Activated T-cell treated with anti-CD3 and anti-CD28 coated beads, Interleukin-2, amount 50 U/mL, for 72 hours (primary cell): ENCODE measurements at places on chromosomes 4 and X.

DNA sequence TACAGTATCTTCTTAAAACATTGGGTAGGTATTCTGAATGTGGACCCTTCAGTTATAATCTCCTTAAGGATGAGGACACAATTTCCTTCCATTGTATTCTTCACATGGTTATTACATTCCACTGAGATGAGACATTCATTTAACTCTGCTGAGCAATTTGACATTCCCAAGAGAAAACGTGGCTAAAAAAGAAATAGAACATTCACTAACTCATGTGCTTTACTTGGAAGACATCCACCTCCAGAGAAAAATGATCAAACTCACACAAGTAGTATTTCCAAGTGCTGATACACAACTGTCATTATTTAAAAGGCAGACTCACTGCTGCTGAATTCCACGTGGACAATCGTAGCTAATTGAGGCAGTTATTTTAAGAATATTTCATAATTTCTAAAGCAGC is 227.9 kb upstream of the ANKRD50 start:
- no peak overlapping the region for H3K4me3 ChIP-seq
- DNase-seq, result no peak
- H3K4me1 ChIP-seq, result no peaks in the 10 kb centered on the region
- no peaks in the 10 kb centered on the region for H3K27me3 ChIP-seq

DNA sequence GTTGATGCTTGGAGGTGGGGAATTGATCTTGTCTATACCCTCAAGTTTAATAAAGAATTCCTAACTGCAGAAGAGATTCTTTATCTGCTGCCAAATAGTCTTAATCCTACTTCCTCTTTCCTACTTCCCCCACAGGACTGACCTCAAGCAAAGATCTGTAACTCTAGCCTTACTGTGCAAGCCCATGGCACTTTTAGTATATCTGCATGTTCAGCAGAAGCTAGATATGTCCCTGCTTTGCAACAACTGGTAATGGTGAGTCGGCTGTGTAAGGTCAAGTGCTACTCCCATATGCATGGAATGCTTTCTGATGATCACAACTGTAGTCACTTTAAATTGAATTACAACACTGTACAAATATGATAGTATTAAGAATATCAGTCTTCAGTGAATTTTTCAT is 26.3 kb upstream of the PDS5A start:
- no peaks in the 10 kb centered on the region for H3K27me3 ChIP-seq
- H3K4me3 ChIP-seq, result no peak overlapping the region
- DNase-seq, result no peak
- H3K4me1 ChIP-seq, result no peaks in the 10 kb centered on the region
- H3K27ac ChIP-seq, result no peak overlapping the region

- DNase-seq, result no peak
- H3K27ac ChIP-seq, result no peak overlapping the region
- no peaks in the 10 kb centered on the region for H3K4me1 ChIP-seq
- no peaks in the 10 kb centered on the region for H3K27me3 ChIP-seq
- no peak overlapping the region for H3K4me3 ChIP-seq
Measured at GRCh38 chr4:25818876-25819275, 43.9 kb downstream of the SEL1L3 start.

- H3K27me3 ChIP-seq, result no peaks in the 10 kb centered on the region
- no peak for DNase-seq
- H3K4me3 ChIP-seq, result no peak overlapping the region
- H3K4me1 ChIP-seq, result no peaks in the 10 kb centered on the region
- no peaks in the 10 kb centered on the region for H3K36me3 ChIP-seq
Measured at GRCh38 chr4:71232056-71232430, 106.8 kb upstream of the SLC4A4 start.

GRCh38 chrX:46587158-46587557 is 13.6 kb downstream of the CHST7 start:
- peaks cover 35% of the 10 kb centered on the region for H3K4me1 ChIP-seq
- H3K4me3 ChIP-seq, result peak overlapping the region; percentile 71
- H3K27me3 ChIP-seq, result peaks cover 6% of the 10 kb centered on the region
- DNase-seq, result peak; percentile 15

GRCh38 chrX:40006106-40007017 is 91.4 kb downstream of the BCOR start:
- no peak overlapping the region for H3K27ac ChIP-seq
- H3K36me3 ChIP-seq, result peaks cover 6% of the 10 kb centered on the region
- peak overlapping the region; percentile 65 for H3K4me3 ChIP-seq
- peaks cover 60% of the 10 kb centered on the region for H3K27me3 ChIP-seq
- peaks cover 34% of the 10 kb centered on the region for H3K4me1 ChIP-seq

DNA sequence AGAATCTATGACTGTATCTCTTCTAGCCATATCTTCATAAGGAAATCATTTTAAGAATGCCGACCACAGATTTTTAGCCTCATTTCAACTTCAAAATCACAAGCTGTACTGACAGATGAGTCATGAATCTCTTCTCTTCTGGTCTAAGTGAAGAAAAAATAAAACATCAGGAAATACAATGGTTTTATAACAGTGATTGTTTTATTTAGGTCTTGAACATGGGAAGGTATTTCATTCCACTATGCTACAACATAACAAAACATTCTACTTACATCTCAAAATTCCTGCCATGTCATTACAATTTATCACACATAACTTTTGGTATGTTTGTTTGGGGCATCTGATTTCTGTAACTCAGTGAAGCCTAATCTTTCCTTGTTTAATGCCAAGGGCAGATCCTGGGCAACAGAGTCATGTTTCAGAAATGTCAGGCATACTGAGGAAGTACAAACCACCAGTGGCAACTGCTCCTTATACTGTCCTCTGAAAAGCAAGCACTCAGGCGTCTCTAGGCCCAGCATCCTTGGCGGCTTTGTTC is 325.0 kb downstream of the PDHA2 start:
- H3K27me3 ChIP-seq, result no peaks in the 10 kb centered on the region
- no peak for DNase-seq
- H3K27ac ChIP-seq, result no peak overlapping the region
- no peaks in the 10 kb centered on the region for H3K4me1 ChIP-seq
- H3K36me3 ChIP-seq, result no peaks in the 10 kb centered on the region
- H3K4me3 ChIP-seq, result no peak overlapping the region

- no peak for DNase-seq
- H3K4me1 ChIP-seq, result no peaks in the 10 kb centered on the region
Measured at GRCh38 chrX:130543603-130544325, 142.0 kb downstream of the RBMX2 start.

DNA sequence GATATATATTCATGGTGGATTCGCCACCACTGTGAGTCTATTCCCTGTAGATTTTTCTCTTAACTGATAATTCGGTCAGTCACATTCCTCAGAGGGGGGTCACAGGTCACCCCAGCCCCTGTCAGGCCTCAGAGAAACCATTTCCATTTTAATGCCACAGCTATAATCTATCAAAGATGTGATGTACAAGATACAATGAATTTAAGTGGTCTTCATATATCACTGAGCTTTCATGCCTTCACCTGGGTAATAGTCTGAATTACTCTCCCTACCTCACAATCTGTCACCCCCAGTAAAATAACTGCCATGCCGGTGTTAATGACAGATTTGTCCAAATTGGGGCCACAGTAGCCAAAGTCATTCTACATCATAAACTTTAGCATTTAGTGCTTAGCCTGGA is 64.7 kb downstream of the NKX6-1 start:
- H3K4me3 ChIP-seq, result no peak overlapping the region
- peaks cover 6% of the 10 kb centered on the region for H3K27me3 ChIP-seq

- H3K27ac ChIP-seq, result no peak overlapping the region
- DNase-seq, result peak; percentile 12
- H3K27me3 ChIP-seq, result peaks cover 92% of the 10 kb centered on the region
- H3K36me3 ChIP-seq, result peaks cover 7% of the 10 kb centered on the region
- H3K4me1 ChIP-seq, result peaks cover 50% of the 10 kb centered on the region
Measured at GRCh38 chr4:112511093-112511802, 4.7 kb downstream of the NEUROG2 start.

GRCh38 chrX:130805903-130806302 is 97.1 kb downstream of the ENOX2 start:
- no peak overlapping the region for H3K27ac ChIP-seq
- no peaks in the 10 kb centered on the region for H3K27me3 ChIP-seq
- H3K36me3 ChIP-seq, result no peaks in the 10 kb centered on the region
- no peaks in the 10 kb centered on the region for H3K4me1 ChIP-seq
- no peak overlapping the region for H3K4me3 ChIP-seq
- DNase-seq, result no peak

GRCh38 chr4:97912156-97912555 is 231.1 kb downstream of the STPG2 start:
- no peaks in the 10 kb centered on the region for H3K4me1 ChIP-seq
- no peak overlapping the region for H3K27ac ChIP-seq
- no peaks in the 10 kb centered on the region for H3K36me3 ChIP-seq

- H3K4me3 ChIP-seq, result no peak overlapping the region
- H3K27me3 ChIP-seq, result no peaks in the 10 kb centered on the region
- H3K4me1 ChIP-seq, result no peaks in the 10 kb centered on the region
- H3K27ac ChIP-seq, result no peak overlapping the region
Measured at GRCh38 chr4:120498678-120499077, 423.8 kb downstream of the PRDM5 start.

GRCh38 chrX:50536955-50537354 is 66.3 kb upstream of the DGKK start:
- no peaks in the 10 kb centered on the region for H3K4me1 ChIP-seq
- no peak for DNase-seq
- no peak overlapping the region for H3K27ac ChIP-seq

DNA sequence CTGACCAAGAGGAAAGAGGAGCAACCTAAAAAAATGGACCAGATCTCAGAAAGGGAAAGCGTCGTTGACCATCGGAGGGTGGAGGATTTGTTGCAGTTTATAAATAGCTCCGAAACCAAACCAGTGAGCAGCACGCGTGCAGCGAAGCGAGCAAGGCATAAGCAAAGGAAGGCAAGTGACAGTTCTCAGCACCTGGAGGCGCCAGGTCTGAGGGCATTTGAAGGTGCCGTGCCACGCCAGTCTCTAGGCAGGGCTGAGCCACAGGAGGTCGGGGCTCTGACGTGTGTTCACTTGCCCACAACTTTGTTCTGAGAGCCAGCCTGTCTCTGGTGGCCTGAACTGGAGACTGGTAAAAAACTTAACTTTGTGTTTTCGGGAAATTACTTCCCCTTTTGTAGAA is 59.7 kb downstream of the TNIP2 start:
- H3K27ac ChIP-seq, result peak overlapping the region; percentile 70
- H3K36me3 ChIP-seq, result peaks cover 47% of the 10 kb centered on the region
- H3K4me1 ChIP-seq, result peaks cover 22% of the 10 kb centered on the region
- DNase-seq, result no peak
- no peak overlapping the region for H3K4me3 ChIP-seq

GRCh38 chrX:9532349-9532748 is 67.5 kb downstream of the TBL1X start:
- H3K27ac ChIP-seq, result no peak overlapping the region
- H3K36me3 ChIP-seq, result peaks cover under 1% of the 10 kb centered on the region
- H3K27me3 ChIP-seq, result no peaks in the 10 kb centered on the region
- peaks cover 22% of the 10 kb centered on the region for H3K4me1 ChIP-seq
- H3K4me3 ChIP-seq, result no peak overlapping the region

GRCh38 chr4:112736718-112737135 is 99.8 kb downstream of the LARP7 start:
- DNase-seq, result peak; percentile 14
- peaks cover 7% of the 10 kb centered on the region for H3K27me3 ChIP-seq
- H3K27ac ChIP-seq, result peak overlapping the region; percentile 3

GRCh38 chr4:144584428-144584827 is 61.5 kb upstream of the HHIP start:
- H3K27me3 ChIP-seq, result no peaks in the 10 kb centered on the region
- DNase-seq, result no peak
- no peak overlapping the region for H3K4me3 ChIP-seq
- no peaks in the 10 kb centered on the region for H3K4me1 ChIP-seq
- peaks cover 4% of the 10 kb centered on the region for H3K36me3 ChIP-seq
- H3K27ac ChIP-seq, result no peak overlapping the region

- H3K27me3 ChIP-seq, result no peaks in the 10 kb centered on the region
- H3K27ac ChIP-seq, result no peak overlapping the region
- no peak for DNase-seq
- H3K36me3 ChIP-seq, result no peaks in the 10 kb centered on the region
- H3K4me1 ChIP-seq, result no peaks in the 10 kb centered on the region
Measured at GRCh38 chr4:181281451-181281850, 961.8 kb upstream of the TENM3 start.

GRCh38 chrX:39896951-39897740 is 200.6 kb downstream of the BCOR start:
- no peaks in the 10 kb centered on the region for H3K36me3 ChIP-seq
- H3K4me3 ChIP-seq, result no peak overlapping the region
- no peak for DNase-seq
- no peak overlapping the region for H3K27ac ChIP-seq
- H3K4me1 ChIP-seq, result peaks cover 4% of the 10 kb centered on the region

DNA sequence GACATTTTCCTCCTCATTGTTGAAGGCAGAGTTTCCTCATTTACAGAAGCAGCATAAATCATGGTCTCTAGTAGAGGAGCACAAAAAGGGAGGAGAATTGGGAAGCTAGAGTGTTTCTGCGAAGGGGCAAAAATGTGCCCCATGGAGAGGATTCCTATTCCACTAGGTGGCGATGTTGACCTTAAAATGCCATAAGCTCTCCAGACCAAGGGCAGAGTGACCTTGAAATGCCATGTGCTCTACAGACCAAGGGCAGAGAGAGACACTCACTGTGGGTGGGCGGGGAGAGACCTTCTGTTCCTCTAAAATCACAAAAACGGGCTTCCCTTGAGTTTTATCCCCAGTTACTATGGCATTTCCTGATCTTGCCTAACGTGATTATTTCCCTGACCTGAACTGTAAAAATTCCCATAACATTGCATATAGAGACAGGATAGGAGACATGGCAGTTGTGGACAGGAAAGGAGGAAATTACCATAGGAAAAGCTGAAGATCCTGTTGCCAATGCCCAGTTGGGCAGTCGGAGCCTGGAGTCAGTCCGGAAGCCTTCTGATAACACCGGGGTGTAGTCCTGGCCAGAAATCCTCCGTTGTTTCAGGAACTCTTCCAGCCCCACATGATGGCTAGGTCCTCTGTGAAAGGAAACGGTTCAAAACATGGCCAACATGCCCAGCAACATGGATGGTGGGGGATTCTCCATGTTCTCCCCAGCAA is 567.7 kb downstream of the MAGEB5 start:
- no peak overlapping the region for H3K27ac ChIP-seq
- no peaks in the 10 kb centered on the region for H3K27me3 ChIP-seq
- H3K4me3 ChIP-seq, result no peak overlapping the region

GRCh38 chrX:48505481-48505880 is 3.3 kb upstream of the PORCN start:
- no peak overlapping the region for H3K27ac ChIP-seq
- no peaks in the 10 kb centered on the region for H3K36me3 ChIP-seq
- H3K4me1 ChIP-seq, result peaks cover 8% of the 10 kb centered on the region
- DNase-seq, result no peak
- no peak overlapping the region for H3K4me3 ChIP-seq

DNA sequence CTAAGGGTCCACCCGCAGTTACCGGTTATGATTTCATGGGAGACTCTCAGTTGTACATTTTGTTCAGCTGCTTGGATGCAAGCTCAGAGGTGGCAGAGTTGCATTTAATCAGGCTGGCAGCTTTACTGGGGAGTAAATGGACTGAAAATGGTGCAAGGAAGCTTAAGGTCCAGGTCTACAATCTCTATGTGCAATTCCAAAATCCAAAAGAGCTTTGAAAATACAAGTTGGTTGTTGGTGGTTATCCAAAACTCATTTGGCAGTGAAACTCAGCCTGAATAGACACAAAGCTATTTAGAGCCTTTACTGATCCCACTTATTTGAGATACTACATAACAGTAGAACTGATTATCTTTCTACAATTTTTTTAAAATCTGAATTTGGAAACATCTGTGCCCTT is 11.8 kb upstream of the ZFP42 start:
- no peaks in the 10 kb centered on the region for H3K4me1 ChIP-seq
- H3K27me3 ChIP-seq, result no peaks in the 10 kb centered on the region
- no peak overlapping the region for H3K4me3 ChIP-seq
- H3K36me3 ChIP-seq, result no peaks in the 10 kb centered on the region
- no peak for DNase-seq
- no peak overlapping the region for H3K27ac ChIP-seq

- no peaks in the 10 kb centered on the region for H3K36me3 ChIP-seq
- no peak overlapping the region for H3K27ac ChIP-seq
- H3K4me3 ChIP-seq, result no peak overlapping the region
Measured at GRCh38 chr4:8919651-8920288, 48.1 kb upstream of the HMX1 start.
